CD4-positive, alpha-beta T cell treated with Interleukin-2 at 100 ng/mL for 4 hours (primary cell): ENCODE measurements at places on chromosomes 7 and 10.

DNA sequence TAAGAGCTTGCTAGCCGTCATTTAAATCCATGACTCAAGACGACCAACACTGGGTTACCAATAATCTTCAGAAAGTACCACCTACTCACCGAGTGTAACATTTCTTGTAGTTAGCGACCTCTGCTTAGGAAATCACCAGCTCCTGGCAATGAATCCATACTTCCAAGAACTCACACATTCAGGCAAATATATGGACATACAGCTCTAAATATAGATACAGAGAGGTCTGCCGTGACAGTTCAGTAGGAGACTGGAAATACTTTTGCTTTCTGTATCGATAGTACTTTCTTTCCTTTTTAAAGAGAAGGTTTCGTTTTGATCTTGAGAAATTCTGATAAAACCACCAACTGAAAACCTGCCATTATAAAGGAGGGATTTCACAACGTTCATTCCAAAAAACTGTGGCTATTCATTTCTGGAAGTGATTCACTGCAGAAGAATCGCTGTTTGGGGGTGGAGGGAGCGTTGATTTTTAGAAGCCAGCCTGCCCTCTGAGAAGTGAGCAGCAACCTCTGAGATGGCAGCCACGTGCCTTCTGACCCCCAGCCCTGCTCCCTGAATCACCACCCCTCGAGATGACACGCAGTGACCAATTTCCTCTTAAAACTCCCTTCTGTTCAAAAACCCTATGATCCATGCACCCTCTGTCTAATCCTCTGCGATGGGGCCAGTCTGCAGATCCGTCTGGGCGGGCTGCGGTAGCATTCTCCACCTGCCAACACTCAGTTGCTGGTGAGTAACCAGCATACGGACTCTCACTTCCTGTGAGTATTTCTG is 179.0 kb upstream of the KLF14 start:
- peak; percentile 92 for DNase-seq

GRCh38 chr7:78015574-78016260 is 217.1 kb downstream of the PHTF2 start:
- no peak for DNase-seq

DNA sequence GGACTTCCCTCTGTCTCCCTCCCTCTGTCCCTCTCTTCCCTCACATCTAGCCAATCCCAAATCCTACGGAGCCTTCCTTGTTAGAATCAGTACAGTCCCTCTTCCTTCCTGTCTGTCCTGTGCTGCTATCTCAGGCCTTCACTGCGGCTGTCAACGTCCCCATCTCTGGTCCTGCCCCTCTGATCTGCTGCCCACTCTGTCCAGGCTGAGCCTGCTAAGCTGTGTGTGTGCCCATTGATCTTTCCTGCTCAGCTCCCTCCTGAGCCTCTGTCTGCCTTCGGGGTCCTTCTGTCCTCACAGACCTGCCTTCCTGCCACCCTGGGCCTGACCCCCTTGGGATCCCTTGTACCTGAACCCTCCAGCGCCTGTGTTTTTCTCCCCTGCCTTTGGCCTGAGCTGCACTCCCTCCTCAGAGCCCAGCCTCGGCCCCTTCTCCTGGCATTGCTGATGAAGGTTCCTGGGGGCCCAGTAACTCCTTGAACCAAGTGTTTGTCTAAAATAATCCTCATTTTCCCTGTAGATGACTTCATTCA is 182.1 kb upstream of the SHH start:
- no peak for DNase-seq

DNA sequence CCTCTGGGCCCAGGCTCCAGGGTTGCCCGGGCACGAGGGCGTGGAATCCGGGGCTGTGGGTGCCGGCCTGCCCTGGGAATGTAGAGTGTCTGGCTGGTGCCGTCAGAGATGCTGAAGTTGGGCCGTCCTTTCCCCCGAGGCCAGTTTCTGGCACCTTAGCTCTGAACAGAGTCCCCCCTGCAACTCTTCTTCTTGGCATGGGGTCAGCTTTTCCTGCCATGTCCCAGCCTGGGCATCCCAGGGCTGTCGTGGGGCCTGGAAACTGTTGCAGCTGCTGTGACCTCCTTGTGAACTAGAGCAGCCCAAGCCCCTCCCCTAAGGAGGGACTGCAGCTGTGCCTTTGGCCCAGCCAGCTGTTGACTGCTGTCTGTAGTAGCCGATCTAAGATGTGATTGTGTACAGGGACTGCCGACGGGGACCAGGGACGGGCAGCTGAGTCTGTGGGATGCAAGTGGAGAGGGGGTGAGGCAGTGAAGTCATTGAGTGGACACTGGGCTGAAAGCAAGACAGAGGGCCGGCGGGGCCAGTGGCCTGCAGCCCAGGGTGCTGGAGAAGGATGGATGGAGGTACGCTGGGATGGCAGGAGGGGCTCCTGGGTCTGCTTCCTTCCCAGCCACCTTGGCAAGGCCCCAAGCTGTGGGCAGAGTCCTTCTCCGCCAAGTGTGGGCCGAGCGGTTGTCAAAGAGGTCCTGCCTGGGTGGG is 35.8 kb downstream of the GBX1 start:
- no peak for DNase-seq

DNA sequence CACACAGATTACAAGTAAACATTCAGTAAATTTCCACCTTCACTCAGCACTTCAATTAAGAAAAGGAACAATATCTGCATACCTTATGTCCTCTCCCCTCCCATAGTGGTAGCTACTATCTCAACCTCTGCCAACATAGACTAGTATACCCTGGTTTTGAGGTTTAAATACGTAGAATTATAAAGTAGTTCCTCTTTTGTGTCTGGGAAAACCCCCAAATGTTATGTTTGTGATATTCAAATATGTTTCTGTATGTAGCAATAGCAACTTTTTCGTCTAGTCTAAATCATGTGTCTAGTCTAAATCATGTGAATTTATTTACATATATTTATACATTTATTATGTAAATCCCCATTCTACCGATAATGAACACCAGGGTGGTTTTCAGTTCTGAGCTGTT is 13.2 kb upstream of the CAMK2B start:
- DNase-seq: no peak

- no peak for DNase-seq
These were observed 114.7 kb downstream of the EBF3 start for GRCh38 chr10:129849452-129849750.

GRCh38 chr7:88985295-88985694 is 189.8 kb upstream of the TEX47 start:
- DNase-seq: no peak

DNA sequence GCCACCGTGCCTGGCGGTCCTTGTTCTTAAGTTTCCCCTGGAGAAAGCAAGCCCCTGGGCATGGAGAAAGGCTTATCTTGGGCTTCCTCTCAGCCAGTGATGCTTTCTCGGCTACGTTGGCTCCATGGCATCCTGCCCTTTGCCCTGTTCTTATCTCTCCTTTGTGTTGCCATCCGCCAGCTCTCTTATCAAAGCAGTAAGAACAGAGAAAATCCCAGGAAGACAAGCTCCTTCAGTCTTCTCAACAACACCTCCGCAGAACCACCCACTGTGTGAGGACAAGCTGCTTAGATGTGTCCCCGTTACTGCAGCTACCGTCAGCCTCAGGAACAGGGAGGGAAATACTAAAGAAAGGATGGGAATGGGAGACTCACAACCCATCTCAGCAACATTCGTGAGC is 3.3 kb downstream of the PLEKHS1 start:
- DNase-seq: no peak

GRCh38 chr7:158025686-158026600 is 561.7 kb downstream of the PTPRN2 start:
- DNase-seq: no peak

- no peak for DNase-seq
These were observed 106.2 kb downstream of the KAT6B start for GRCh38 chr10:74932648-74933047.

- DNase-seq: no peak
These were observed 15.8 kb downstream of the PIK3AP1 start for GRCh38 chr10:96704563-96704962.

DNA sequence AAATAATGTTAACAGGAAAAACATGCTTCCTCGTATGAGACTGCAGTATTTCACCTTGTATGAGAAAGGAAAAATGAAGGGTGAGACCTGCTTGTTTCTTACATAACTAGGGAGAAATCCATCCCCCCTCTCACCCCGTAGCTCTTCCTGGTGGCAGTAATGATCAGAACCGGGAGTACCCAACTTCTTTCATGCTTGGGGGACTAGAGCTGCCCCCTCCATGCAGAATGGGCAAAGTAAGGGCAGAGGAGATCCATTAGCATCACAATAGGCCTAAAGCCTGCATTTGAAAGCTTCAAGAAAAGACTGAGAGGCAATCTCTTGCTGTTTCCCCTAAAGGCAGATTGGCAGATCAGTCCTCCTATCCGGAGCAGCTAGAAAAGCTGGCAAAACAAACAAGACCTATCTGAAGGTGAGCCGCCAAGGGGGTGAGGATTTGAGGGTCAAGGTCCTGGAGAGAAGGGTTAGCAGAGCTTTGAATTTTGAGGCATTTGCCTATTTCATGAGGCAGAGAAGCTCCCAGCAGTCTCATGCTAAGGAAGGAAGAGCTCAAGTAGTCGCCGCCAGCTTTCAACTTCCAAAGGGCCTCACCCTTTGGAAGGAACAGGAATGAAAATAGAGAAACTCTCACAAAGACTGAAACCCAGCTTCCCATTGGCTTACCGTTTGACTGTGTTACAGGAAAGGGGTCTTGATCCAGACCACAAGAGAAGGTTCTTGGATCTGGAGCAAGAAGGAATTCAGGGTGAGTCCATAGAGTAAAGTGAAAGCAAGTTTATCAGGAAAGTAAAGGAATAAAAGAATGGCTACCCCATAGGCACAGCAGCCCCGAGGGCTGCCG is 36.2 kb downstream of the BAG3 start:
- DNase-seq: no peak

DNA sequence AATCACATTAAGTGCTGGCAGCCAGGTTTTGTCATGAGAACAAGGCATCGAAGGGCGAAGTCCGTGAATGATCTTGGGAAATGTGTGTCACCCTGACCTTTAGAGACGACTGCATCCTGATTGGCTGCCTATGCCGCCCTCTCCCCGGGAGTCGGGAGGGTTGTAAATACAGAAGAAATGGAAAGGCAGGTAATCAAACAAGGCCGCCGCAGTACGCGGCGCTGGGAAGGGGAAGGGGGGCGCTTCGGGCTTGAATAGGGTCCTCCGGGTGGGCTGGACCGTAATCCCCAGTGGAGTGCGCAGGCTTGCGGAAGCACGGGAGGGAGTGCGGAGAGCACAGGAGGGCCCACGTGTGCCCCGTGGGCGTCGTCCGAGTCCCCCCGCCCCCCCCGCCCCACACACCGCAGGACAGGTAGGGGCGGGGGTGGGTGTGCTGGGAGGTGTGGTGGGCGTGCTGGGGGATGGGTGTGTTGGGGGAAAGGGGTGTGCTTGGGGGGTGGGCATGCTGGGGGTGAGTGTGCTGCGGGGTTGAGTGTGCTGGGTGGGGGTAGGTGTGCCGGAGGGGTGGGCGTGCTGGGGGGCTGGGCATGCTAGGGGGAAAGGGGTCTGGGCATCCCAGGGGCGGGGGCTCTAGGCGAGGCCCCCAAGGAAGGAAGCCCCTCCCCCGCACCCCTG is 169.4 kb downstream of the ARHGAP12 start:
- DNase-seq: peak; percentile 67

- no peak for DNase-seq
These were observed 85.2 kb upstream of the TOMM7 start for GRCh38 chr7:22907805-22908204.

DNA sequence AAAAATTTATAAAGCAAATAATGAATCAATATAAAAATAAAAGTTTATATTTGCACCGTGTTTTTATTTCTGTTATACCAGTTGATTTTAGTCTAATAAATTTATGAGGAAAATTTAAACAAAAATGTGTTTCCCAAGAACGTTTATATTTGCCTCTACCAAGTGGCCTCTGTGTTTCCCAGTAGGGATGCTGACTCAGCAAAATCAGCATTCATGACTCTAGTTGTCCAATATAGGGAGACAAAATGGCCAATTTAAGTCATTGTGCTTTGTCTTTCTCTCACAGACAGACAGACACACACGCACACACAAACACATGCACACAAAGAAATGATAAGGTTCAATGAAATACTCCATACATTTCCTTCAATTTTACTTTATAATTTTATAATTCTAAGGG is 942.5 kb upstream of the ZWINT start:
- DNase-seq: no peak

GRCh38 chr7:144907577-144907976 is 71.7 kb upstream of the TPK1 start:
- no peak for DNase-seq

- no peak for DNase-seq
These were observed 268.7 kb downstream of the CELF2 start for GRCh38 chr10:11286261-11286852.

DNA sequence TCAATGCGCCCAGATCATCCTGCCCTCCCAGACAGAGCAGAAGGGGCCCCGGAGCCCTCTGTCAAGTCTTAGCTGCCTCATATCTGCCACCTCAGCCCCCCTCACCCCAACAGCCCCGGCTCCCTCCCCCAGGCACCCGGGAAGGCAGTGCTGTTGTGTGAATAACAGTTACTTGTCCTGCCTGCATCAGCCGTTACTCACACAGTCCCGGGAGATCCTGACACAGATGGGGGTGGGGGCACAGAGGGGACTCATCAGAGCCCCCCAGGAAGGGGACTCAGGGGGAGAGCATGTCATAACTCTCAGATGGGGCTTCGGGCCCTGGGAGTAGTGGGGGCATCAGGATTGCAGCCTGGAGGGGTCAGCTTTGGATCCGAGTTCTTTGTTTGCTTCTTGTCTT is 12.4 kb upstream of the SERPINE1 start:
- DNase-seq: no peak

GRCh38 chr7:35482231-35482630 is 212.7 kb downstream of the HERPUD2 start:
- no peak for DNase-seq

- DNase-seq: no peak
These were observed 186.8 kb downstream of the USP6NL start for GRCh38 chr10:11424456-11425295.

DNA sequence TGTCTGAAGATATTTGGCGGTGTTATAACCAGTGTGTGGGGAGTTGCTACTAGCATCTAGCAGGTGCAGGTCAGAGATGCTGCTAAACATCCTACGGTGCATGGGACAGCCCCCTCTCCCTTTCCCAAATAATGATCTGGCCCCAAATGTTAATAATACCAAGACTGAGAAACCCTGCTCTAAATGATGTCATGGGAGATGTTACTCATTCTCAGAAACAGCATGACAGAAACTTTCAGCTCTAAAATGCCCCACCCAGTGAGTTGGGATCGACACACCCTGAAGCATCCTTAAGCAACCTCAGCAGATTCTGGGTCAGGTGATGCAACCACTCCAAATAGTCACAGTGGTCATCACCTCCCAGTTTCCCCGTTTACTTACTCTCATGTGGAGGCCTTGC is 108.8 kb upstream of the MPP7 start:
- DNase-seq: no peak

GRCh38 chr10:129599160-129599559 is 132.1 kb downstream of the MGMT start:
- no peak for DNase-seq

- DNase-seq: no peak
These were observed 25.2 kb downstream of the PALD1 start for GRCh38 chr10:70503776-70504175.
